ENCODE measurements at places on chromosomes 6 and 20.
A peak's percentile ranks its signal among the peaks of the same experiment; 100 is the strongest.

DNA sequence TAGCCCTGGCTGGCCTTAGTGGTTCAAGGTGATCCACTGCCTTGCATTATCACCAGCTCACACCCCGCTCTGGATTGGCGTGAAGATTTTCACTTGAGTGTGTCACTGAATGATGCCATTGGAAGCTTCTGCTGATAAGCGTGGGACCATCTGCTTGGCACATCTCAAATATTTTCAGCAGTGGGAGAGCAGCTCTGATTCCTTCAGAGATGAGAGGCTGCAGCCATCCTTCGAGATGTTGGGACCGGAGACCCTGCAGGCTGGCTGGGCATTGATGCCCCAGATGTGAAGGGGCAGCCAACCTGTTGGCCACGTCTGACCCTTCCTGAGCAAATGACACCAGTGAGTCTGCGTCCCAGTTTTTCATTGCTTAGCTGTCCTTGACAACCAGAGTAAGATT, at the start of gene MAS1:
MAS1 (plus strand) TSS at position 197 of the 400 bp plus-strand sequence. CDS start 15,968 bp downstream, outside the sequence.
- no peak for DNase-seq

DNA sequence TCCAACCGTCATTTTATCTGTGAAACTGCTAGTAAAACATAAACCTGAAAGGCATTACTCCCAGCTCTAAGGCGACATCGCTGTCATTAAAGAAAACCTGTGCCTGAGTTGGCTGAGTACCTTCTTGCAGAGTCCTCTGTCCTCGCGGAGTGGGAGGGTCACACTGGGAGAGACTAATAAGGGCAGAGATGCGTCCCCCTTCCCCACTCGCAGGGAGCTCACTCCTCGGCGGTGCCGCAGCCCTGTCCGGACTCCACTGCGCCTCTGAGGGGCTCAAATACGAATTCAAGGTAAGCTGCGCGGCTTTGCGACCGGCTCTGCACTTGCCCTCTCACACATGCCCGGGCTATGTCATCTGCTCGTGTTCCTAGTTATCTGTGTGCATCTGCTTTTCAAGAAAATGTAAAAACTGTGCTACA, at the start of gene COL19A1:
COL19A1 (plus strand) TSS at position 206 of the 419 bp plus-strand sequence. CDS start 13,012 bp downstream, outside the sequence.
- DNase-seq, result no peak

DNA sequence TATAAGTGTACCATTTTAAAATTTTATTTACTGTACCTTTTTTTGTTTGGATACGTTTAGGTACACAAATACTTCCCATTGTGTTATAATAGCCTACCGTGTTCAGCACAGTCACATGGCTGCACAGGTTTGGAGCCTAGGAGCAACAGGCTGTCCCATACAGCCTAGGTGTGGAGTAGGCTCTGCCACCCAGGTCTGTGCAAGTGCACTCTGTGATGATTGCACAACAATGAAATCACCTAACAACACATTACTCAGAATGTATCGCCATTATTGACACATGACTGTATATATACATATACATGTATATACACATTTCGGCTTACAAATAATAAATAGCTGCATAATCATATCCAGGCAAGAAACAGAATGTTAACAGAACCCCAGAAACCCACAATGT, 15.4 kb downstream of the SERAC1 start:
- DNase-seq, result no peak

- DNase-seq, result no peak
These were observed 314 bp downstream of the FARS2 start for GRCh38 chr6:5261545-5262109.

DNA sequence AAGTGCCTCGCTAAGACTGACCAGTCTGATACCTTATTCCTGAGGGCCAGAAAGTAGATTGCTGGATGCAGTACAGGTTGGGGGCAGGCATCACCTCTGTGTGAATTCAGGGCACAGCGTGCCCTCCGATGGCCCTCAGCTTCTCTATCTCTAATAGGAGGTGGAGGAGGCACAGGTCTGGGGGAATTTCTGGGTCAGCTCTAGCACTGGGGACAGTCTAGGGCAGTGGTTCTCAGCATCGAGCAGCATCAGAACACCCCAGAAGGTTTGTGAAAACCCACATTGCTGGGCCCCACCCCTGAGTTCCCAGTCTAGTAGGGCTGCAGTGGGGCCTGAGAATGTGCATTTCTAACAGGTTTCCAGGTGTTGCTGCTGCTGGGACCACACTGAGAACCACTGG, 166.7 kb downstream of the CDC5L start:
- DNase-seq, result no peak

GRCh38 chr6:19034986-19035385, 647.8 kb downstream of the RNF144B start:
- no peak for DNase-seq

GRCh38 chr6:24376871-24377270, 19.0 kb upstream of the DCDC2 start:
- DNase-seq, result no peak

DNA sequence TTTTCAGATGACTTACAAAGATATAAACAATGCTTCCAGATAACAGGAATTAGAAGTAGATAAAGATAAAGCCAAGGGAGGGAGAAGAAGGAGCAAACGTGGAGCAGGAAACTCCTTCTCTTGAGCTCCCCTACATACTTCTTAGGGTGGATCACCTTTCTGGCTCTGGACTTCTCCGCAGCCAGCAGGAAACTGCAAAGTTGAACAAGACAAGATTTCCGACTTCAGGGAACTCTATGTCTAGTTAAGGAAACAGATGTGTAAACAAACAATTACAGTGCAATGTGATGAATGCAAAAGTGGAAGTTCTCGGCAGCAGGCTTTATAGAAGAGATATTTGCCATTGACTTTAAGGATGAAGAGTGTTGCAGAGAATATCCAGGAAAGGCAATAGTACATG, 134.0 kb upstream of the MARCKS start:
- DNase-seq, result no peak

DNA sequence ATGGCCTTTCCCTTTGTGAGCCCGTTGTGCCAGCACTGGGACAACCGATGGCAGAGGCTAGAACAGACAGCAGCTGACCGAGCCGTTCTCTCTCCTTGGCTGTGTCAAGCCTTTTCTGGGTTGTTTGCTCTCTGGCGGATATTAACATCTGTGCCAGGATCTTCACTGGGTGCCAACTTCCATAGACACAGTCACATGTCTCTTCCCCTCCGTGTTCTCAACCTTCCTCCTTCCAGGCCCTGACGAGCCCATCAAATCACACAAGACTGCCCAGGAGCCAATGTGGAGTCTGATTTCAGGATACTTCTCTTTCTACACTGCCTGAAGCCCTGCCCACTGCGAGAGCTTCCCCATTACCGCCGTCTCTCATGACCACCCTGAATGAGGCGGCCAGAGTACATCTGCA, 111.0 kb upstream of the RALGAPA2 start:
- peak; percentile 14 for DNase-seq

DNA sequence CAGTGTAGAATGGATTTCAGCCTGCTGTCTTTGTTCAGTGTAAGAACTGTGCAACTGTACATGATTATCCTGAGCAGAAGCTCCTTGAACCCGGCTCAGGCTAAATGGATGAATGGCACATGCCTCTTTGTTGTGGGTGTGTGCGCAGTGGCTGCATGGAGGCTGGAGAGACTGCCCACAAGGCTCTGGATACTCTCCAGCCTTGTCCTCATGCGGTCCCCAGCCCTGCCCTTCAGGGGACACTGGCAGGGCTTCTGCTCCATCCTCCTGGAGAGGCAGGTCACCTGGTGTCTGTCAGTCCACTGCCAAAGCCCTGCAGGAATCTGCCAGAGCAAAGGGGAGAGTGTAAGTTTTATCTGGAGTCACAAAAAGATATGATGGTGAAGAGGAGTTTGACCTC, 241.7 kb upstream of the EXOC2 start:
- no peak for DNase-seq

DNA sequence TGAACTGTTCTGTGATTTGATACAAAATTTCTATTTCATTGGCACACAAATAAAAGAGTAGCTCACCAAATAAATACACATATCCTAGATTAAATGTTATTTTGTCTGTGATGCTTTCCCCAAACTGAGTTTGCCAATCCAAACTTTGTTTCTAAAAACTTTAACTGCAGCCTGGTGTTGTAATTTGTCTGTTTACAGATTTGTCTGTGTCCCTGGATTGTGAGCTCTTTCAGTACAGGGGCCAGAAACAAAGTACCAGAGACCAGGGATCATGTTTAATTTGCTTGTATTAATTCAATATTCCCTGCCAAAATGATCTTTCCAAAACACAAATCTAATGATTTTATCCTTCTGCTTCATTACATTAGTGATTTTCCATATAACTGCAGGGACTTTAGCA, 1044.6 kb upstream of the GJE1 start:
- no peak for DNase-seq

- no peak for DNase-seq
These were observed 25.5 kb upstream of the CST1 start for GRCh38 chr20:23776067-23776771.

DNA sequence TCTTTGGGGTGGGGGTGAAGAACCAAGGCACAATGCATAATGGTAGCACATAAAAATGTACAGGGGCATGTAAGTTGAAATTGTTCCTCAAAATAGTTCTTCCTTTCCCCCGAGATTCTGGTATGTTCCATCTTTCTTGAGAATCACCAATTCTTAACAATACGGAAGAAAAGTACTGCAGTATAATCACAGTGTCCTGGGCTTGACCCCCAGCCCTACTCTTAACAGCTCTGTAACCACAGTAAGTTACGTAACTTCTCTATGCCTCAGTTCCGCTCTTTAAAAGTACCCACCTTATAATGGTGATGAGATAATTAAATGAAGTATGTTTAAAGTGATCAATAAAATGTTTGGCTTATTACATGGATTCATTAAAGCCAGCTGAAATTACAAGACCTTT, 104.5 kb downstream of the SMLR1 start:
- peak; percentile 85 for DNase-seq

GRCh38 chr6:13268913-13269518, 59.3 kb downstream of the TBC1D7 start:
- peak; percentile 31 for DNase-seq

DNA sequence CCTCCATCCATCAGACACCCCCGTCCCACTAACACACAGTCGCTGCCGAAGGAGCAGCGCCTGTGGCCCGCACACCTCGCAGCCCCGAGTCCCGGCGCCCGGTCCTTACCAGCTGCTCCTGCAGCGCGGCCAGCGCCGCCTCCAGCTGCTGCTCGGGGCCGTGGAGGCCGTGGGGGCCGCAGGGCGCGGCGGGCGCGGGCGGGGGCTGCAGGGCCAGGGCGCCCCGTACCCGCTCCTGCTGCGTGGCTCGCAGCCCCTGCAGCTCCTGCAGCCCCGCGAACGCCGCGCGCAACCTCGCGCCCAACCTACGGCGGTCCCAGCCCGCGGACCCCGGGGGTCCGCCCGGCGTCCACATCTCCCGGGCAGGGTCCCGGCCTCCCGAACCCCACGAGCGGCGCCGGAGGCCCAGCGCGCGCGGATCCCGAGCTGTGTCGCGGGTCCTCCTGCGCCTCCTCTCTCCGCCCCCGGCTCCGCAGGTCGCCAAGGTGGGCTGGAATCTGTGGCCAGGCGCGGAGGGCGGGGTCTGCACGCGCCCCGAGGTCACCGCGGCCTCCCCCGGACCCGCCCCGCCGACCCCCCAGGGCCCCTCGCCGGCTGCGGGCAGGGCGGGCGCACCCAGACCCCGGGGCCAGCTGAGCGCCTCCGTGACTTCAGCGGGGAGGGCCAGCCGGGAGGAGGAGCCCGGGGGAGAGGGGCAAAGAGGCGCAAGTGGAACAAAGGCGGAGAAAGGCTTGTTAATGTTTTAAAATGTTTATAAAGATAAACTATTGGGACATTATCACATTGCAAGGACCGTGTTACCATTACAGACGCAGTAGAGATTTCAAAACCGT, at the start of gene DACT2:
DACT2 (minus strand) TSS at position 499 of the 833 bp plus-strand sequence; CDS start at position 355, 144 bp downstream.
- DNase-seq, result no peak

- DNase-seq, result no peak
These were observed 165.2 kb upstream of the CENPW start for GRCh38 chr6:126174697-126175096.

- no peak for DNase-seq
These were observed 69.7 kb downstream of the SAMD3 start for GRCh38 chr6:130152908-130153510.

GRCh38 chr6:31870385-31870921, 7.8 kb upstream of the NEU1 start:
- no peak for DNase-seq

- peak; percentile 35 for DNase-seq
These were observed 29.2 kb upstream of the SDCBP2 start for GRCh38 chr20:1357921-1358671.

Measured in MV-4-11 (cell line).